ENCODE measurements at places on chromosomes 11 and 22.

GRCh38 chr22:20865331-20865730 is 6.5 kb downstream of the SNAP29 start:
- no peak for DNase-seq

DNA sequence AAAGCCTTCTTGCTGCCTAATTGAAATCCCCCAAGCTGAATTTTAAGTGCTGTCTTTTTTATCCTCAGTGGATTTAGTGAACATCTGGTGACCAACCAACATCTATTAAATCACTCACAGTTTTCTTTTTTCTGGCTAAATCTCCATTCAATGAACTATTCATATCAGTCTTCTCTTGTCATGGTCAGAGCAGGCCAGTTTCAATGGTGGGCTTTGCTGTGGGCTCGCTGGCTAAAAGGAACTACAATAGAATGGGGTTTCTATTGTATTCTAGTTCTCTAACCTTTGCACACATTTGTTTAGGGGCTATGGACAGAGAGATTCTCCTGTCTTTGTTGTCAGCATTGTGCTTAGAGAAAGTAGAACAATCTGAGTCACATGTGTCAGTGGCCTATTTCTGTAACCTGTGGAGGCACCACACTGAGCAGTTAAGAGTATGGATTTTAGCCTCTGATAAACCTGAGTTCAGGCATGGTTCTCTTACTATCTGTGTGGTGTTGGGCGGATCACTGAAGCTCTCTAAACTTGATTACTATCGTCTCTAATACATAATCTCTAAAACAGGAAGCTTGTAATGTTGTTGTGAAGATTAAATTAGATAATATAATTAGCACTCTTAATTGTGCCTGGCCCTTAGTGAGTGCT is 94.2 kb upstream of the CADM1 start:
- no peak for DNase-seq

DNA sequence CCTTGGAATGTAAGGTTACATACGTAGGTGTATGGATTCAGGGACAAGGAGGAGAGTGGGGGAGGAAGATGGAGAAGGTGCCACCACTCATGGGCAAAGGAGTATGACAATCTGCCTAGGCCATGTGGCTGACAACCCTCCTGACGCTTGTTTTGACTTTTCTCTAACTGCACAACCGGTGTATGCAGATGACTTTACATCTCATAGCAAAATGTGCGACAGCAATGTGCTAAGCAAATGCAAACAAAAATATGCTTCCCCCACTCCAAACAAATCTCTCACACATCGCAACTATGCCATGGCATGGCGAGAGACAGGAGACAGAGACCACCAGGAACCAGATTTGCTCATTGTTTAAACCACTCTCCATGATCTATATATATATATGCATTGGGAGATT is 191.8 kb downstream of the BLID start:
- no peak for DNase-seq

DNA sequence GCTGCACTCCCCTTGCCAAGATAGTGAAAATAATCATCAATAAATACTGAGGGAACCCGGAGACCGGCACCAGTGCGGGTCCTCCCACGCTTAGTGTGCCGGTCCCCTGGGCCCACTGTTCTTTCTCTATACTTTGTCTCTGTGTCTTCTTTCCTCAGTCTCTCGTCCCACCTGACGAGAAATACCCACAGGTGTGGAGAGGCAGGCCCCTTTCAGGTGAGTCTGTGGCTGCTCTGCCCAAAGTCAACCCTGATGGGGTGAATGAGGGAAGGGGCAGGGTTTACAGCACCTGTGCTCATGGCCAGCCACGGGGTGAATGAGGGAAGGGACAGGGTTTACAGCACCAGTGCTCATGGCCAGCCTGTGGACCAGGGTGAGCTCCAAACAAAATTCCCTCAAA is 4.7 kb downstream of the BET1L start:
- DNase-seq, result no peak

DNA sequence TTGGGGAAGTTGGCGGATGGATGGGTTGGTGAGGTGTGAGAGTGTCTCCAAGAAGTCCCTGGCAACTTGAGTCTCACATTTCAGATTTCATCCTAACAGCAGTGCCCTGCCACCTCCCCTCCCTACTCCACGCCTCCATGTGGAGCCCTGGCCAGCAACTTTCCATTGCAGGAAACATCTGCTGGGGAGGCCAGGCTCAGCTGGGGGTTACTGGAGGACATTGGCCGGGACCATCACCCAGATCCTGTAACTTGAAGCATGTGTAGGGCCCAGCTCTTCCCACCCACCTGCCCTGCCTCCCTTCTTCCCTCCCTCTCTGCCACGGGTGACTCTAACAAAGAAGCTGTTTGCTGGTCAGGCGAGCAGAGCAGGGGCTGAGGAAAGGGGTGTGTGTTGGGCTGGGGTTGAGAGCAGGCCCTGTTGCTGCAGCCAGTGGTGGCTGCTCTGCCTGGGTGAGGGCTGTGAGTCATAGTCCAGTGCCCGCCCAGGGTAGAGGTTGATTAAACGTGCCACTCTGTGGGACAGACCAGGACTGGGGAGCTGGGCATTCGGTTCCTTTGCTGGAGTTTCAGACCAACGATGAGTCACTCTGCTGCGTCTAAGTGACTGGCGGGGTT is 64.0 kb downstream of the SCN3B start:
- no peak for DNase-seq

DNA sequence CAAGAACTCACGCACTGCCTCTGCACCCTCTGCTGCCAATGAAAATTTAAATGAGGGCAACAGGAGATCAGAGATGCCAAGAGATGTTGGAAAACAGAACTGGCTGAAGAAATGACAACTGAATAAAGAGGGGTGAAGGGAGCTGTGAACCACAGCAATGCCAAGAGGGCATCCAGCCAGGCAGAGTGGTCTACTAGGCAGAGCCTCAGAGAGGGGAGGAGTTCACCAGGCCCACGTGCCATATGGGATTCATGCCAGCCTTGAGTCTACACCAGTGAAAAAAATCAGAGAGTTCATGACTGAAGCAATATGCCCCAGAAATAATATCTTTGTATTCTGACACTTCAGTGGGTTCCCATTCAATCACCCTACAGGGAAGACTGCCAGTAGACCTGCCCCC is 4.4 kb downstream of the APOL2 start:
- DNase-seq, result no peak

DNA sequence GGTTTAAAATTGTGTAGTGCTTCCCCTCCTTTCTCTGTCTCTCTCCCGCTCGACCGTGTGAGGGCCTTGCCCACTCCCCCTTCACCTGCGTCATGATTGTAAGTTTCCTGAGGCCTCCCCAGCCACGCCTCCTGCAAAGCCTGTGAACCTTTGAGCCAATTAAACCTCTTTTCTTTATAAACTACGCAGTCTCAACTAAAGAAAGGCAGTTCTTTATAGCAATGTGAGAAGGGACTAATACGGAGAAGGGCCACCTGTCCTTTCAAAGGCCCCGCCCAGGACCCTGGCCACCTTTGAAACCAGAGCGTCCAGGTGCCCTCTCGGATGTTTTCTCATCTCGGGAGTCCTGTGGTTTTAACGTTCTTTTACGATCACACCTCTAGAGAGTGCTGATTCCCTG is 741.5 kb downstream of the BRD1 start:
- no peak for DNase-seq

GRCh38 chr11:29093416-29094120 is 923.3 kb downstream of the KCNA4 start:
- DNase-seq, result peak; percentile 4

- DNase-seq, result no peak
Observed at GRCh38 chr11:70146299-70146698, 56.8 kb upstream of the FADD start.

DNA sequence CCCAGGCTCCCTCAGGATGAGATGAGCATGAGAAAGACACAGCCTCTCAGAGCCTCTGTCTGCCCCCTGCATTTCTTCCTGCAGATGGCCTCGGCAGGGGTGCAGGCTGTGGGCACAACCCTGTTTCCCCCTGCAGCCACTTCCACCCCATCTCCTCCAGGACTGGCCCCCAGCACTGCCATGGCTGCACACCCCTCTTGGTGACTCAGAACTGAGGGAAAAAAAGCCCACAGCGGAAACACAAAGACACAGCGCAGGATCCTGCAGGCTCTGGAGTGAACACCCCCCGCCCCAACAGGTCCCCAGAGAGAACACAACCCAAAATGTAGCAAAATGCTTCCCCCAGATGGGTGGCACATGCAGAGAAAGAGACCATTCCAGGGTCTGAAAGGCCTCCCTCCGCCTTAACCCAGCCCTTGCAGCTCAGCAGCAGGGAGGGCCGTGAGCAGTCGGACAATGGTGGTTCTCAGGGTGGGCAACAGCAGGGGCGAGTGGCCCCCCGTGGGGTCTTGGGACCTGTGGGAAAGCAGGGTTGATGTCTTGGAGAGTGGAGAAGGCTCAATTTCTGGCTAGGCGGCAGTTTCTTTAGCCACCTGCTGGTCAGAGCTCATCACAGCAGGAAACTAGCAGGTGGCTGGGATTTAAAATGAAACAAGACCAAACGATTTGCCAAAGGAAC is 8.0 kb downstream of the TUBGCP6 start:
- peak; percentile 52 for DNase-seq

DNA sequence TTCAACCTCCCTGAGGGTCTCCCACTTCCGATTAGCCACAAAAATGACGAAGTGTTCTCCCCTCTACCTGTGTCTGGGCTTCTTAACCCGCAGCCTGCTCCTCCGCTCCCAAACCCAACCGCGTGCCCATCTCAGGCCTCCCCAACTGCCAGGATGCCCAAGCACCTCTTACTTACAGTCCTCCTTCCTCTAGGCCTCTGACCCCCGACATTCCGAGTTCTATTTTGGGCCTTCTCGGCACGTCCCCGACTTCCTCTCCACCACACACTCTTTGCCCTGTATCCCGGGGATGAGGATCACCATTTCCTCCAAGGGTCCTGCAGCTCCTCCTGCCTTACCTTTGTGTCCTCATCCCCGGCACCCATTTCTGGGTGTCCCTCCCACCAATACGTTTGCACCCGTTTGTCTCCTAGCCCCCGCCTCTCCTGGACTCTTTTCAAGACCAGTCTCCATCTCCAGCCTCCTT is 388 bp upstream of the MUS81 start:
- no peak for DNase-seq

- no peak for DNase-seq
Observed at GRCh38 chr11:17748044-17748443, 13.5 kb downstream of the KCNC1 start.

- DNase-seq, result no peak
Observed at GRCh38 chr11:43644621-43645299, 35.8 kb upstream of the HSD17B12 start.

GRCh38 chr22:37284805-37285355 is 2.6 kb downstream of the CYTH4 start:
- no peak for DNase-seq

- no peak for DNase-seq
Observed at GRCh38 chr22:50262460-50262911, 1.0 kb upstream of the MAPK12 start.

GRCh38 chr11:69327741-69328191 is 33.8 kb downstream of the MYEOV start:
- DNase-seq, result no peak

- DNase-seq, result no peak
Observed at GRCh38 chr22:40237241-40237640, 59.5 kb downstream of the TNRC6B start.

DNA sequence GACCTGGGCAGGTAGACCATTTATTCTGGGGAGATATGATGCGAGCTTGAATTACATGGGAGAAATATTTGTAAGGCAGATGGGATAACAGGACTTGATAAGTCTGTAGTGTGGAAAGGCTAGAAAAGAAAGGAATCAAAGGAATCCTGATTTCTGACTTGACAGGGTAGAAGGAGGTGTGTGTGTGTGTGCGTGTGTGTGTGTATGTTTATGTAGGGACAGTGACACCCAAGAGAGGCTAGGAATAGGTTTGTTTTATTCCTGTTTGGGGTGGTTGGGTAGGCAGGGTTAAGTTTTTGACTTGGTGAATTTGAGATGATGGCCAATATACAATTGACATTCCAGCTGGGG is 390 bp upstream of the HTATIP2 start:
- no peak for DNase-seq

DNA sequence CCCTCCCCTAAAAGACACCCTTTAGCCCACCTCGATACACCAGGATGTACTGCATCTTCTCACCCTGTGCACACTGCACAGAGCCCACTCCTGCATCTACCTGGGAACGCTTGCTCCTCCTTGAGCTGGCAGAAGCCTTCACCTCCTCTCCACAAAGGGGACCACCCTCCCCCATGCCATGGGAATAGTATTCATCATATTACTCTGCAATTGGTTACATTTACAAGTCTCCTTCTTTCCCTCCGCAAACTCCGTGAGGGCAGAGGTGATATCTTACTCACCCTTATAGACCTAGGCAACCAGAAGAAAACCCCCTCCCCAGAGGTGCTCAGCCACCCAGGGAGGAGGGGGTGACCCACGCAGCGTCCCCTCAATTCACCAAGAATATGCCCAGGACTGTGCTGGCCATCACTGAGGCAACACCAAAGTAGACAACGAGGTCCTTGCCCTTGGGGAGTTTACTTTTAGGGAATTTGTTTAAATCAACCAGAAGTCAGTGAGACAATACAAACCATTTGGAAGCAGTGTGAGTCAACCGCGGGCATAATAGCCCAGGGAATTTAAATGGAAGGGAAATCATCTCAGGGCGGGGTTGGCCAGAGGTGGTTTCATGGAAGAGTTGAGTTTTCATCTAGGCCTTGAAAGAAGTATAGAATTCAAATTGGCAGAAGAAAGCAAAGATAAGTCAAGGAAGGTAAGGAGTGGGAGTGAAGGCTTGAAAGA is 214.5 kb downstream of the BARX2 start:
- DNase-seq, result no peak

GRCh38 chr22:19755145-19755710 is 5.3 kb upstream of the TBX1 start:
- peak; percentile 49 for DNase-seq

- no peak for DNase-seq
Observed at GRCh38 chr22:30000566-30000965, 79.7 kb upstream of the HORMAD2 start.

DNA sequence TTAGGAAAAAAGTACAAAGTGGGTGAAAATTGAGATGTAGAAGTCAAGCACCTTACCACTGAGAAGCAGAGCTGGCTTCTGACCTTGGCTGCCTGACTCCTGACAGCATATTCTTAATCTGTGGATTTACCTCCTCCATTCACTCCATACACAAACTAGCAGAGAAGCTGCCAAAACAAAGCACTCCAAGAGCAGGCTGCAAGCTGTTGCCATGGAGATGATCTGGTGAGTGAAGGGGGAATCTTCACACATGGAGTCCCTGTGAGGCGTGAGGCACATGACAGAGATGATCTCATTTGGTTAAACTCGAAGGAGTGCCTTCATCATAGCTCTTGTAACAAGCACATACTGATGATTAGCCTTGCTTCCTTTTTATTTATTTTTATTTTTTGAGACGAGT is 16.1 kb downstream of the COMMD9 start:
- peak; percentile 49 for DNase-seq

DNA sequence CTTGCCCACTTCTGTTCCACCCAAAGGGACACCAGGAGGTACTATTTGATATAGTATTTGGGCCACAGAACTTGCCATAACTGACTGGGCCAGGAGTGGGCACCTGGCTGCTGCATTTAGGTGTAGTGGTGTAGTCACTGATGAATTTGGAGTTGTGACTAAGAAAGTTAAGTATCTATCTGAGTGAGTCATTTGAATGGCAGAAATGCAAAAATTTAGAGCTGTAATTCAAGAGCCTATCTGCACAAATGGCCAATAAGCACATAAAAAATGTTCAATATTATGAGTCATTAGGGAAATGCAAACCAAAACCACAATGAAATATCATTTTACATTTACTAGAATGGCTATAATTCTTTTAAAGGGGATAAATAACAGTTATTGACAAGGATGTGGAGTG is 14.7 kb downstream of the GLYATL2 start:
- DNase-seq, result no peak

GRCh38 chr11:46976182-46976854 is 39.8 kb downstream of the CSTPP1 start:
- no peak for DNase-seq

- no peak for DNase-seq
Observed at GRCh38 chr11:26849036-26849435, 127.2 kb upstream of the SLC5A12 start.
